Mesothelial cell of epicardium (in vitro differentiated cells): ENCODE measurements at places on chromosomes 4 and X. TPM values are rescaled to one million over a fixed set of nuclear protein-coding genes. Genes with fewer than 3 reads are reported as not detected.
A peak's percentile ranks its signal among the peaks of the same experiment; 100 is the strongest.

Gene ARMCX1
- total RNA-seq: 24.8 to 25.1 TPM (median 25.0 TPM) in 3 replicates

Gene NWD2
- 0.02 TPM in 2 of 3 replicates, not detected in the other for total RNA-seq

Gene F8A2
- not detected in 3 replicates for total RNA-seq

Gene TRIML1
- total RNA-seq: not detected in 3 replicates

Gene FREM3
- not detected in 3 replicates for total RNA-seq

Gene ABCB7
- 27.4 to 31.1 TPM (median 29.4 TPM) in 3 replicates for total RNA-seq

Gene MUC7
- total RNA-seq: not detected in 3 replicates

Gene PRRG1
- 8.3 to 10.1 TPM (median 8.5 TPM) in 3 replicates for total RNA-seq

Gene DCAF8L1
- not detected in 3 replicates for total RNA-seq

Gene NXF2B
- total RNA-seq: not detected in 3 replicates

Gene ERCC6L
- total RNA-seq: 2.4 to 3.0 TPM (median 2.8 TPM) in 3 replicates

Gene TMPRSS11A
- 1.6 to 1.8 TPM (median 1.8 TPM) in 3 replicates for total RNA-seq

Gene TLR2
- total RNA-seq: 2.4 to 3.0 TPM (median 2.9 TPM) in 3 replicates

Gene FDCSP
- total RNA-seq: 0.72 to 1.5 TPM (median 0.75 TPM) in 3 replicates

Gene C4orf36
- total RNA-seq: 0.73 to 1.6 TPM (median 1.5 TPM) in 3 replicates

Gene MCF2
- total RNA-seq: 0.11 to 0.16 TPM in 2 of 3 replicates, not detected in the other

DNA sequence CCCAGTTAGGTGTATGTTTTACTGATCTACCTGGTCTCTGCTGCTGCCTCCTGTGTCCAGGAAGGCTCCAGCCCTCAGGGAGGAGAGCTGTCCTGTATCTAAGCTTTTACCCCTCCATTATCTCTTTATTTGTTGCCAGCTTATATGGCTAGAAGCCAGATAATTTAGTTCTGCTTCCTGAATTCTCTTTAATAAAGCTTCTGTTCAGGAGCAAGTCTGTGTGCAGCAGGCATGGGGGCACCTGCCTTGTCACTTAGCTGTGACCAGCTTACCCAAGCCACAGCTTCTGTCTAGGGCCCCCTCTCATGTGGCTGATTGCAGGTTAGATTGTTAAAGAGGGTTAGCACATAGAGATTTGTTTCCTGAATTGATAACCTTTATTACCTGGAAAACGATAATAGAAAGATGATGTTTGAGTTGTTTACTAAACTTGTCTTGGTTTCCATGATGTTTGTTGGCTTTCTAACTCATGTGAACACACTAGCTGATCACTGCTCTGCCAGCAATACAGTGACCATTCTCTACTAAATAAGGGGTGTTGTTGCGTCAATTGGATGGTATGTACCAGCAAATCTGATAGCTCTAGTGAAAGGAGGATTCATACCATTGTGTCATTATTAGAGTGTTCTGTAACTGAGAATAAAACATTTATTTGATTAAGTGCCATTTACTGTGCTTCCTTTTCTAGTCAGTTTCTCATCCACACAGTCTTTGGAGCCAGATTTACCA, 189.8 kb upstream of the ANK2 start:
- H3K27ac ChIP-seq: no peak overlapping the region
- DNase-seq: no peak
- H3K4me1 ChIP-seq: peaks cover 23% of the 10 kb centered on the region
- H3K36me3 ChIP-seq: no peaks in the 10 kb centered on the region
- H3K4me3 ChIP-seq: no peak overlapping the region

DNA sequence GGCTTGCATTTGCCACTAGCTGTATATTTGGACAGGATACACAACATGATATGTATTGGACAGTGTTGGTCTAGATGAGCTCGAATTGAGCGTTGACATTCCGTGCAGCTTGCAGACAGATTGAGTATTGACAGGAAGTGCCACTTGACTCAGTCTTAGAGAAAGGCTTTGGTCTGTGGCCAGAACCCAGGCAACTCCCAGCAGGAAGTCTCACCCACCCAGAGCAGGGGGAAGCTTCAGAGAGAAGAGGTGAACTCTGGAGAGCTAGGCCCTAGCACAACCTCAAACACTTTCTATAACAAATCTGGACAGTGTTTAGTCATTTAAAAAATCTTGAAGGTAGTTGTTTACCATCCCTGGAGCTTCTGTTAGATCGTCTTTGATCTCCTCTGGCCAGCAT, 280.5 kb downstream of the FBXW7 start:
- peaks cover 12% of the 10 kb centered on the region for H3K4me1 ChIP-seq
- H3K27ac ChIP-seq: no peak overlapping the region
- no peaks in the 10 kb centered on the region for H3K27me3 ChIP-seq
- no peak for DNase-seq
- peaks cover 1% of the 10 kb centered on the region for H3K36me3 ChIP-seq

DNA sequence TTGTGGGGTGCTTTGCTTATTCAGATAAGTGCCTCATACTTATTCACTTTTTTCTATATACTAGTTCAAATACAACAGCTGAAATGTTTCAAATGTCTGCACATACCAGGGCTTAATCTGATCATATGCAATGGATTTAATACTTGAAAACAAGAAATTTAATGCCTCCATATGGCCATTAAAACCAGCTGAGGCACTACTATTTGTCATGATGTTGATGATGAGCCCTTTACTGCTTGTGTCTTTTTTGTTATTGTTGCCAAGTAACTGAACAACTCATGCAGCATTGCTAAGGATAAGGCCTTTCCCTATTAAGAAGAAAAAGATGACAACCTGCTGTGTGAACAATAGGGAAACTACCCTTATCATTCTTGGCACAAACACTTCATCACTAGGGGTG, 52.5 kb downstream of the MAGEB10 start:
- no peak for DNase-seq
- no peaks in the 10 kb centered on the region for H3K36me3 ChIP-seq
- H3K4me3 ChIP-seq: no peak overlapping the region
- H3K27ac ChIP-seq: no peak overlapping the region

DNA sequence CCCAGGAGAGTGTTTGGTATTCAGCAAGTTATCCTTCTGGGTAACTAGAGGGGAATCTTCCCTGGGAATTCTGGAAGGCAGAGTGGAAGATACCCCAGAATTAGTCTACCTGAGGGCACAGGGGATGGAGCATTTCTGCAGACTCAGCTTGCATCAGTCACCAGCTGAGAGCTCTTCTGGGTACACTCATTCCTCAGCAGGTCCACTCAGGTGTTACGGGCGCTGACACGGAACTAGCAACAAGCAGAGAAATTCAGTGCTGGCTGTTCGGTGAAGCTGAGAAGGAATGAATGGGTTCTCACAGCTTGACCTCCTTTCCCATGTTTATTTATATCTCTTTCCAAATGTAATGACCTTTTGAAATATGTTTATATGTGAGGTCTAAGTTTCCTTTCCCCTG, 106.0 kb upstream of the PNPLA4 start:
- H3K4me3 ChIP-seq: no peak overlapping the region
- H3K36me3 ChIP-seq: no peaks in the 10 kb centered on the region
- no peak overlapping the region for H3K27ac ChIP-seq
- no peaks in the 10 kb centered on the region for H3K4me1 ChIP-seq
- peaks cover 20% of the 10 kb centered on the region for H3K27me3 ChIP-seq

- H3K27ac ChIP-seq: no peak overlapping the region
- no peak overlapping the region for H3K4me3 ChIP-seq
- no peaks in the 10 kb centered on the region for H3K4me1 ChIP-seq
- H3K27me3 ChIP-seq: no peaks in the 10 kb centered on the region
- DNase-seq: no peak
- no peaks in the 10 kb centered on the region for H3K36me3 ChIP-seq
These were observed 298.3 kb downstream of the TRIML1 start for GRCh38 chr4:188437535-188437934.

- no peaks in the 10 kb centered on the region for H3K27me3 ChIP-seq
- H3K27ac ChIP-seq: no peak overlapping the region
- peaks cover 37% of the 10 kb centered on the region for H3K36me3 ChIP-seq
- H3K4me3 ChIP-seq: no peak overlapping the region
- no peak for DNase-seq
These were observed 110.8 kb upstream of the HSD17B10 start for GRCh38 chrX:53544936-53545335.

GRCh38 chr4:86558797-86559196, 35.3 kb upstream of the PTPN13 start:
- H3K4me1 ChIP-seq: peaks cover 45% of the 10 kb centered on the region
- peak overlapping the region; percentile 50 for H3K27ac ChIP-seq
- no peaks in the 10 kb centered on the region for H3K27me3 ChIP-seq
- H3K4me3 ChIP-seq: no peak overlapping the region

DNA sequence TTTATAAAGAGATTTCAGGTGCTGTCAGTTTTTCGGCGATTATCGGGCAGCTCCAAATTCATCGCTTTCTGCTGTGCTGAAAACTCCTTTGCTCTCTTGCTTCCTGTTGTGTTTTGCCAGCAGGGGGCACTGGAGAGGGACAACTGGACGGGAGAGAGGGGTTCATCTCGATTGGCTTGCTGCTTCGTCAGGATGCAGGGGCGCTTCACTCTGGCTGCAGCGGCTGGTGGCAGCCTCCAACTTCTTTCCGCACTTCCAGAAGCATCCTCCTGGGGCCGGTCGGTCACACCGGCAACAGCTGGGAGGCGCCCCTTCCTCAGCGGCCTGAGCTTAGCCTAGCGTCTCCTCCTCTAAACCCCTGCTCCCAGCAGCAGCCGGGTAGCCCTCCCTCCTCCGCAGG, 29.5 kb downstream of the MSL3 start:
- no peak for DNase-seq
- H3K4me1 ChIP-seq: no peaks in the 10 kb centered on the region
- no peaks in the 10 kb centered on the region for H3K36me3 ChIP-seq
- H3K4me3 ChIP-seq: no peak overlapping the region
- no peak overlapping the region for H3K27ac ChIP-seq

DNA sequence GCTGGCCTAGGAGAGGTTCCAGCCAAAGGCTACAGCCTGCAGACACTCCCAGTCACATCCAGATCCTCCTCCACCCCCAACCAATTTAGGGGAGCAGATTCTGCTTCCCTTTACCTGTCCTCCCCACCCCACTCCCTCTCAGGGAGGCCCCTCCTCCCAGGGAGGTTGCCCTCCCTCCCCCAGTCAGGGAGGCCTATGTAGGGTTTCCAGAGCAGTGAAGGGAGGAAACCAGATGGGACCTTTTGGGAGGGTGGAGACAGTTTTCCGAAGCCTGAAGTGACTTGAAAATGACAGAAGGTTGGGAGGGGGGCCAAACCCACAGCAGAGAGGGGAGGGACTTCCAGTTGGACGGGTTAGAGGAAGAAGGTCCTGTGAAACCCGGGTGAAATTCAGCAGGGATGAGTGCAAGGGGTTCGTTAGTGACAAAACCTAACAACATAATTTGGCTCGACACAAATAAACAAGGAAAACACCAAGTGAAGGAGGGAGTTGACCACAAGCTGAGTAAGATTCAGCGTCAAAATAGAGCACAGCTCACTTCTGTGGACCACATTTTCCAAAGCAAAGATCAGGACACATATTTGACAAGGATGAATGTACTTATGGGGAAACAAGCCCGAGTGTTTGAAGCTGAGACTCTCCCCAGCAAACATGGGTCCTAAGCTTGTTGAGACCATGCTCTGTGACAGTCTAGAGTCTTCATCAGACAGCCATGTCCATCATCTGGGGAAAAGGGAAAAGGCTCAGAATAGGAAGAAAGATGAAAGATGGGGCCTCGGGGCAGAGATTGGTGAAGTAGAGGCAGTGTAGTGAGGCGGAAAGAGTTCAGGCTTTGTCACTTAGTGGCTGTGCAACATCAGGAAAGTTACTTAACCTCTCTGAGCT, 46.4 kb downstream of the PRPS1 start:
- no peak for DNase-seq
- no peak overlapping the region for H3K27ac ChIP-seq
- no peaks in the 10 kb centered on the region for H3K27me3 ChIP-seq
- no peak overlapping the region for H3K4me3 ChIP-seq
- H3K36me3 ChIP-seq: no peaks in the 10 kb centered on the region
- peaks cover 22% of the 10 kb centered on the region for H3K4me1 ChIP-seq

- H3K36me3 ChIP-seq: peaks cover 1% of the 10 kb centered on the region
- no peaks in the 10 kb centered on the region for H3K27me3 ChIP-seq
- no peaks in the 10 kb centered on the region for H3K4me1 ChIP-seq
- H3K4me3 ChIP-seq: no peak overlapping the region
- no peak overlapping the region for H3K27ac ChIP-seq
These were observed 585.7 kb downstream of the IL15 start for GRCh38 chr4:142222127-142222526.

DNA sequence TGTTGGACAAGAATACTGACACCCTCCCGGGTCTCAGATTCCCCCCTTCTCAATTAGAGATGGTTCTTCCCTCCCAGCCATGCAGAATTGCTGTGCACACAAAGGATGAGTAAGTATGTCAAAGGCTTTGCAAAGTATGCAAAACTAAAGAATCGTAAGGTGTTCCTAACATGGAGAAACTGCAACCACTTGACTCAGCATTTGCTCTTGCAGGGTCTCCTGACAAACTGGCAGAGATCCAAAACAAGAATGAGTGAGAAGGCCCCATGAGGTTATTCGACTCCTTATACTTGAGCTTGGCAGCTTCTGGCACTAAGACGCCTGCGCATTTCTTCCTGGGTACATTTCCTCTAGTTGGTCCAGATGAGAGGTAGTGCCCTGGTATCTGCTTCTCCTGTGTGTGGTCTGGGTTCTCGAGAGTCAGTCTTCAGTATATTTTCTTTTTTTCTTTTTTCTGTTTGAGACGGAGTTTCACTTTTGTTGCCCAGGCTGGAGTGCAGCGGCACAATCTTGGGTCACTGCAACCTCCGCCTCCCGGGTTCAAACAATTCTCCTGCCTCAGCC, 8.2 kb downstream of the FAM184B start:
- no peaks in the 10 kb centered on the region for H3K4me1 ChIP-seq
- H3K27me3 ChIP-seq: peaks cover 25% of the 10 kb centered on the region
- no peaks in the 10 kb centered on the region for H3K36me3 ChIP-seq
- no peak for DNase-seq
- no peak overlapping the region for H3K4me3 ChIP-seq
- no peak overlapping the region for H3K27ac ChIP-seq

- no peak overlapping the region for H3K4me3 ChIP-seq
- H3K4me1 ChIP-seq: no peaks in the 10 kb centered on the region
- no peaks in the 10 kb centered on the region for H3K36me3 ChIP-seq
- no peak for DNase-seq
These were observed 1740.5 kb upstream of the AGA start for GRCh38 chr4:179182741-179183140.

- no peak overlapping the region for H3K4me3 ChIP-seq
- no peak overlapping the region for H3K27ac ChIP-seq
- no peaks in the 10 kb centered on the region for H3K27me3 ChIP-seq
- H3K4me1 ChIP-seq: no peaks in the 10 kb centered on the region
These were observed 595.1 kb downstream of the STPG2 start for GRCh38 chr4:97548186-97548585.

DNA sequence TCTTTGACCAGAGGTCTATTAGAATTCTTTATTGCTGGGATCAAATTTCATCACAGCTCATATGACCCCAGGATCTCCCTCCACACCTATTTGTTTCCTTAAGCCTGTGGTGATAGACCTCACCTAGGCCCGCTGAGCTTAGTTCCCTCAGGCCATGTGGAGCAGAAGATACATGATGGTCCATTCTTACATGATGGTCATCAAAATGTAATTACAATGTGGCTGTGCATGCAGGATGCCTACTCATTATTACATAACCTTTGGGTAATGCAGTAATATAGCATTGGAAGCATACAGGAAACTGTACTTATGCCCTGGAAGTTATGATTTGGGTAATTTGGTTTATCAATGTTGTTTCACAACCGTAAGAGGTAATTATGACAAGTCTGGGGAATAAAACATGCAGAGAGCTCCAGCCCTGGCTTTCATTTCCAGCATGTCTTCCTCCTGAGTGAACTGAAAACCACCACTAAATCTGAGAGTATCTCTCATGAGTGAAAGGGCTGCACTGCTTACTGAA, 67.0 kb upstream of the AGA start:
- H3K4me3 ChIP-seq: no peak overlapping the region
- H3K36me3 ChIP-seq: peaks cover 3% of the 10 kb centered on the region
- H3K4me1 ChIP-seq: peaks cover 5% of the 10 kb centered on the region
- H3K27me3 ChIP-seq: no peaks in the 10 kb centered on the region

GRCh38 chr4:55554453-55555030, 7.8 kb upstream of the CLOCK start:
- H3K36me3 ChIP-seq: no peaks in the 10 kb centered on the region
- H3K4me1 ChIP-seq: no peaks in the 10 kb centered on the region
